ENCODE measurements at places on chromosomes 6 and 20.

GRCh38 chr20:5636841-5637240, 113.4 kb upstream of the SHLD1 start:
- no peak for DNase-seq

- no peak for DNase-seq
Observed at GRCh38 chr20:9457136-9457535, 57.3 kb upstream of the LAMP5 start.

GRCh38 chr6:658244-658643, 1.3 kb upstream of the HUS1B start:
- no peak for DNase-seq

DNA sequence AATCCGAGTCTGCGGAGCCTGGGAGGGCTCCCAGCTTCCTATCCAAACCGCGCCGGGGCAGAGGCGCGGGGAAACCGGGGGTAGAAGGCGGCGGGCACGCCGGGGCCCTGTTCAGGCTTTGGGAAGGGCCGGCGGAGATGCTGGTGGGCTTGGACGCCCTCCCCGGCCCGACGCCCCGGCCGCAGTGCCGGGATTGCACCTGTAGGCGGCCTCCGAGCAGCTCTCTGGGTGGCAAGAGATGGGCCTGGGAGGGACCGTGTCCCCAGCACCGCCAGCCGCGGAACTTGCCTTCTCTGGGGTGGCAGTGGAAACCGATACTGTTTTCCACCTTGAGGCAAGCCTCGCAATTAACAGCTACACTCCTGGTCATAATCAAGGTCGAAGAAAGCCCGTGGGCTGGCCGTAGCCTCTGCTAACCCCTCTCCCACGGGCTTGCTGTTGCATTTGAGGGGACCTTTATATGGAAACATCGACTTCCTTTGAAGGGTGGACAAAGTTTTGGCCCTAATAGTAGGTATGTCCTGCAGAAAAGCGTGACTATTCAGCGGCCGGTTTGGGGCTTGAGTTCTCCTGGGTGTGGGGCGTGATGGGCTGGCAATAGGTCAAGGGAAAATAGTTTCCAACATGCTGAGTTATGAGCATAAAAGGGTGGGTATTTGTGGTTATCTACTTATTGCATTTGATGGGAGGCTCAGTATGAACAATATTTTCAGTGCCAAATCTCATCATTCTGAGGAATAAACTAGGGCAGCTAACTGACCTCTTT, 1.1 kb upstream of the JAG1 start:
- DNase-seq, result peak; percentile 54

DNA sequence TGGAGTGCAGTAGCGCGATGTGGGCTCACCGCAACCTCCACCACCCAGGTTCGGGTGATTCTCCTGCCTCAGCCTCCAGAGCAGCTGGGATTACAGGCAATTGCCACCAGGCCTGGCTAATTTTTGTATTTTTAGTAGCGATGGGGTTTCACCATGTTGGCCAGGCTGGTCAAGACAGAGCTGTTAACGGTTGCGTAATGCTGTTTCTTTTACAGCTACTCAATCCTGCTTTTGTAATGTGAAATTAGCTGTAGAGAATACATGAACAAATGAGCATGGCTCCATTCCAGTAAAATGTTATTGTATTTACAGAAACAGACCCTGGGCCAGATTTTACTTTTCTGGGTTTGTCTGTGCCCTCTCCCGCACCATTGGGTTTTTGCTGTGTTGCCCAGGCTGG, 1.9 kb downstream of the PNLDC1 start:
- no peak for DNase-seq

DNA sequence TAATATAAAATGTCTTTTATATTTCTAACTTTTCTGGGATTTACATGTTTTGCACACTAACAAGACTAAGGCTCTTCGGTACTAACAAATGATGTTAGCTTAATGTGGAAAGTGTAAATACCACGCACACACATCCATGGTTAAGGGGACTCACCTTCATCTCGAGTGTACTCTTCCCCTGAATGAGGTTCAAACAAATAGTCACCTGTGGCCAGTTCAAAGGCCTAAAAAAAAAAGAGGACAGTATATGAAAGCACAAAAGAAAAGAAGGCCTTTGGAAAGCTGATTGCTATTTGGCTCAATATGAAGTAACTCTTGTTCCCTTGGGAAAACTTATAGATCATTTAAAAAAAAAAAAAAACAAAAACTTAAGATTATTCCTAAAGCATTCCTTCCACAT, 37.2 kb downstream of the LHFPL5 start:
- DNase-seq, result no peak

- DNase-seq, result peak; percentile 64
Observed at GRCh38 chr6:152948150-152948768, 34.6 kb downstream of the FBXO5 start.
